Substantia nigra (tissue), 51 donors: ENCODE measurements at places on chromosomes 7 and 10.

- DNase-seq: no peak
Observed at GRCh38 chr7:51369746-51370145, 53.1 kb upstream of the COBL start.

GRCh38 chr7:115851291-115851690 lies 179.3 kb downstream of the TFEC start:
- no peak for DNase-seq

- no peak for DNase-seq
Observed at GRCh38 chr7:40983111-40983510, 719.8 kb downstream of the INHBA start.

DNA sequence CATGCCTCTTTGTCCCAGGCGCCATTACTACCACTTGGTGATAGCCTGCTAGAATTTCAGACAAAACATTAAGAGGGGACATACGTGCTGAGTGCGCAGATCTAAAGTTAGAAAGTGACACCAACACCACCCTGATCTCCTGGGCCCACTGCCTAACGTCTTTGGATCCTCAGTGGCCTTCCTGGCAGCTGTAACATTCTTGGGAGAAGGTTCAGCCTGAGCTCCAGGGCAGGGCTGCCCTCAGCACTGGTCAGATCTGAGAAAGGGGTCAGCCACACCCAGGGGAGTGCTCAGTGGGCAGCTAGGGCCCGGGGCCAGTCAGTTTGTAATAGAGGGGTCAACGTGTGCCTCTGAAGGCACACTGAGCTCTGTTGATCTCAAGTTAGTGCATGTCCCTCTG lies 48.4 kb downstream of the ZCCHC24 start:
- DNase-seq: no peak
